ENCODE measurements at places on chromosomes 6 and 20.

DNA sequence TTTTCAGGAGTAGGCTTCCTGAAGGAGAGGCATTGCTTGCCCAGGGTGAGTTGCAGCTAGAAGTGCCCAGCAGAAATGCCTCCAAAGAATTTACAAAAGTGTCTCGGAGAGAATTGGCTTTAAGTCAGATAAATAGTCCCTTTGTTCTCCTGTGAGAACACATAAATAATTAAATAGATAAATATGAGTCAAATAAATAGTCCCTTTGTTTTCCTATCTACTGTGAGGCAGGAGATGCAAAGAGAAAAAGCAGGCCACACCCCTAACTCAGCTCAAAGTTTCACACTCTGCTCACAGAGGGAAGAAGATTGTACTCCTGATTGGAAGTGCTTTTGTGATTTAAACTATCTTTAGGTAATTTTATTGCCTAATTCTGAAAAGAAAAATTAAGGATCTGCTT, 180.7 kb upstream of the PRSS16 start:
- no peak for DNase-seq

- DNase-seq = no peak
Observed at GRCh38 chr6:43402820-43403219, 24.5 kb upstream of the ABCC10 start.

GRCh38 chr6:135044639-135045038, 10.0 kb downstream of the HBS1L start:
- no peak for DNase-seq

DNA sequence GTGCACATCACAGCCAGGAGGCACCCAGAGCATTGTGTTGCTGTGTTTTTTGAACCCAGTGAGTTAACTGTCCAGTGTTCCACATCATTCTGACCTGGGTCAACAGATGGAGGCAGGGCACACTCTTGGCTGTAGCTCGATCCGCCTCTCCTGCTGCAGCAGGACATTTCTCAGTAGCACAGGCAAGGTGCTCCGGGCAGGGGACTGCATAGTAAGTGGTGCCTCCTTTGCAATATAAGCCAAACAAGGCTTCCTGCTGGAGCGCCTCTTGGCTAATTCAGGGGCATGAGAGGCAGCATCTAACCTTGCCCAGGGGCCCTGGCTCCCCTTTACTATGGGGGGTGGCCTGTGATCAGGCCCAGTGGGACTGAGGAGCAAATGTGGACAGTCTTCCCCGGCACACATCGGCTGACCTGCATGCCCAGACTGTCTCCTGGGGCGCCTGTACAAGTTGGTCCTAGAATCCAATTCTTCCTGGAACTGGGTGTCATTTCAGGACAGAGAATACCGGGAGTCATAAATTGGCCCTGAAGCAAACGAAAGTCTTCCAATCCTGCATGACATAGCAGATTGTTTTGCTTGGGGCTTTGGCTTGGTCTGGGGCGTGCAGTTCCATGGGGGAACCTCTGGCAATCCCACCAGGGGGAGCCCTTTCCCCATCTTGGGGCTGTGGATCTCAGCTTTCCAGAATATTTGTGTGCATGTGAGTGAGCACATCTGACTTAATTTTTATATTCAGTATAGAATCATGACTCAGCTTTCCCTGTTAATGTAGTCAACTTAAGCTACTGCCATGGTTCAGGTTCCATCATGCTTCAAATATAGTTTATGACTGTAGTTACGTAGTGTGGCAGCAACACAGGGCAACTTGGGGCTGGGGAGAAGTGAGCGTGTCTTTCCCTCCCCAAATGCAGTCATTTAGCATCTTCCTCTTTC, 56.0 kb upstream of the DDR1 start:
- DNase-seq = peak; percentile 94

DNA sequence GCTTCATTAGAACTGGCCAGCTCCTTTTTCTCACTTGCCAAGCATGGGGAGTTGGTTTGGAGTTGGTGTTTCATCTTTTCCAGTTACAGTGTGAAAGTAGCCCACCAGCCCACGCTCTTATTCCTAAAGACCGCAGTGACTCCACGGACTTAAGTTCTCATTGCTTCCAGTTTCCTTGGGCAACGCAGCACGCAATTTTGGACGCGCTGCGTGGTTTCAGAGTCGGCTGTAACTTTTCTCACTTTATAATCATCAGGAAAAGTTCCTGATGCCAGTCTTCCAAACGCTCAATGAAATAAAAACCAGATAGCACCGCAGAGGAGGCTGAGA, 381 bp upstream of the PEX7 start:
- no peak for DNase-seq

GRCh38 chr6:5082487-5083306, 2.4 kb upstream of the PPP1R3G start:
- DNase-seq = no peak
